A172 (cell line): ENCODE measurements at places on chromosomes 1 and 21. TPM values are rescaled to one million over a fixed set of nuclear protein-coding genes. Genes with fewer than 3 reads are reported as not detected.

GRCh38 chr1:155952505-155952890, 11.1 kb downstream of the RXFP4 start:
- no peak for DNase-seq

The PCBP3 gene
- total RNA-seq, result 0.31 TPM in 1 of 2 replicates, not detected in the other

DNA sequence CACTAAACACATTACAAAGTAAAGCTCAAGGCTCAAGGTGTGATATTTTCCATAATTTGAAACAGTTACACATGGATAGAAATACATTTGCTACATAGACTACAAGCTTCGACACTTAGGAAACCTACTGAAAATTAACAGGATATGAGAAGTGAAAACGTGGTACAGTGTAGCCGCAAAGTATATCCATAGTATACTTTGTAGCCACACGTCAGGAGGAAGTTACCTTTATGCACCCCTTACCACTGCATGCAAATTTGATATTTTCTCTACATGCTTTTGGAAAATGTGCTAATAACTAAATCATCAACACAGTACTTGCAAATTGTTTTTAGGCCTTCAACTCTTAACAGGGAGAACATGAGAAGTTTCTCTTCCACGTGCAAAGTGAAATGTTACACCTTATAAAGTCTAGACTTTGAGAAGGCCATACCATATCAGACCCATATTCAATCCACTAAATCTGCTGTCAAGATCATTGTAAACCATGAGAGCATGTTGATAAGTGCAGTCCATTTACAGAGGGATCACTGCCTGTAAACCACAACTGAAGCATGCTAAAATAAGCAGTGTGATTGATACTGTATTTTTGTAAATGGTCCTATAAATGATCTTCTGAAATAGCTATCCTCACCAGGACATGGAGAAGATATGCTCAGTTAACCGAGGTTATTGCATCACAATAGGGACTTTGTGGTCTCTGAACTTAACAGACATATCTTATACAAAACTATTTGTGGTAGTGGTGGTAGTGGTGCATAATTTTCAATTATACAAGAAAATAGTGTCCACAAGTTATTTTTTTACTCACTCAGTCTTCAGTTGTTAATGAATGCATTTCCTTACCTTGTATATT, 64.7 kb downstream of the VAV3 start:
- DNase-seq, result no peak

The LRRC38 gene
- not detected in 2 replicates for total RNA-seq

DNA sequence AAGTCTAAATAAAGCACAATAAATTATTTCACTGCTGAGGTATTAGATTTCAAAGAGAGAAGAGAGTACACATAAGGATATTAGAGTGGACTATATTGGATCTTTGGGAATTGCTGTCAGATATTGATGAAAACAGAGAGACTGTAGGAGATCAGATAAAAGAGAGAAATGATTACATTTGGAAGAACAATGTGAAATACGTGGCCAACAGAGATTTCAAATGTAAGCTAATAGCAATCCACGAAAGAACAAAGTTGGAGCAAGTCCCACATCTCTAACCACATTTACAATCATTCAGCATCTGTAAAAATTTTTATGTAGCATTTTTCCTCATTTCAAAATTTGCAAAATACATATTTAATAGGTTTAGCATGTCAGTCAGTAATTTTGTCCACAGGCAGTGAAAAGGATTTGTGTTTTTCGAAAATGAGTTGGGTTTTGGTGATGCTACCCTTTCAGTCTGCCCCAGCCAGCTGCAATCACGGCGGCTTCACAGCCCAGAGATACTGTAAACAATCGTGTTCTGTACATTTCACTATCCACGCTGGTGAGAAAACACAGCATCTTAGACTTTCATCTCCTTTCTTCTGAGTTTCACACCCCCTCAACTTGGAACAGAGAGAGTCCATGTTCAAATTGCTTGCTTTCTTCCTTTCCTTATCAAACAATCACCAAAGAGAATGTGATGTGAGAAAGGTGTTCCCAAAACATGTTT, 209.1 kb upstream of the LYPLAL1 start:
- no peak for DNase-seq

The PGLYRP3 gene
- total RNA-seq, result not detected in 2 replicates

The UBE2G2 gene
- total RNA-seq, result 53.1 and 68.3 TPM in 2 replicates

DNA sequence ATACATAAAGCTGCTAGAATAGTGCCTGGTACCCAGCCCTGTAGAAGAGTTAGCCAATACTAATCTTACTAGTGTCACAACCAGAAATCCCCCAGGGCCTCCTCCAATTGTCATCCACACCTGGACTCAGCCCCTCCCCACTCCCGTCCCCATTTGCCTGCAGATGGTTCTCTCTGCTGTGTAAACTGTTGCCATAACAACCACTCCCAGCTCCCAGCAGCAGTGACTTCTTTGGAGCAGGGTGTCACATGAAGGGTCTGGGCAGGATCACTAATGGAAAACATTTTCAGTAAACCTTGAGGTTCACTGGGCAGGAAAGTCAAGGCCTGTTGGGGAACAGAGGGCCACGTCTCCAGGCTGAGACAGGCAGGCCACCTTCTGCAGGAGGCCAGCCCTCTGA, 126.0 kb upstream of the IPO9 start:
- peak; percentile 70 for DNase-seq

DNA sequence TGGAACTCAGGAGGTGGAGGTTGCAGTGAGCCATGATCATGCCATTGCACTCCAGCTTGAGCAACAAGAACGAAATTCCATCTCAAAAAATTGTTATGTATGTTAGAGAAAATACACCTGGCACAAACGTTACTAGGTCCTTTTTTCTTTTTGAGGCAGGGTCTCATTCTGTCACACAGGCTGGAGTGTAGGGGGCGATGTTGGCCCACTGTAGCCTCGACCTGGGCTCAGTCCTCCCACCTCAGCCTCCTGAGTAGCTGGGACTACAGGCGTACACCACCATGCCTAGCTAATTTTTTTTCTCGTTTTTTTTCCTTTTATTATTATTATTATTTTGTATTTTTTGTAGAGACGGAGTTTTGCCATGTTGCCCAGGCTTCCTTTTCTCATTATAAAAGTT, 4.4 kb downstream of the HAX1 start:
- no peak for DNase-seq

DNA sequence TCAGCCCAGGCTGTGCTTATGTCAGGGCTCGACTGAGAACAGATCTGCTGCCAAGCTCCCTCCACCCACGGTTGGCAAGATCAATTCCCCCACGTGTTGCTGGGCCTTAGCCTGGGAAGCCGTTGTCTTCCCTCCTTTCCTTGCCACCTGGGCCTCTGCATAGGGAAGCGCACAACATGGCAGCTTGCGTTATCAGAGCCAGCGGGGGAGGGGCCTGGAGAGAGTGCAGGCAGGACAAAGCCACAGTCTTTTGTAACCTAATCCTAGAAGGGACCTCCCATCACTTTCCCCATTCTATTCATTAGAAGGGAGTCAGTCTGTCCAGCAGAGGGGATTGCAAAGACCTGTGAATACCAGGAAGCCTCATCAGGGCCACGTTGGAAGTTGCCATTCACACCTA, 17.0 kb upstream of the IGSF21 start:
- no peak for DNase-seq

- DNase-seq, result no peak
Observed at GRCh38 chr1:200274116-200274515, 135.7 kb downstream of the ZNF281 start.

GRCh38 chr21:36059823-36060158, 535 bp downstream of the SETD4 start:
- DNase-seq, result no peak

The SCNM1 gene
- 105 and 107 TPM in 2 replicates for total RNA-seq

DNA sequence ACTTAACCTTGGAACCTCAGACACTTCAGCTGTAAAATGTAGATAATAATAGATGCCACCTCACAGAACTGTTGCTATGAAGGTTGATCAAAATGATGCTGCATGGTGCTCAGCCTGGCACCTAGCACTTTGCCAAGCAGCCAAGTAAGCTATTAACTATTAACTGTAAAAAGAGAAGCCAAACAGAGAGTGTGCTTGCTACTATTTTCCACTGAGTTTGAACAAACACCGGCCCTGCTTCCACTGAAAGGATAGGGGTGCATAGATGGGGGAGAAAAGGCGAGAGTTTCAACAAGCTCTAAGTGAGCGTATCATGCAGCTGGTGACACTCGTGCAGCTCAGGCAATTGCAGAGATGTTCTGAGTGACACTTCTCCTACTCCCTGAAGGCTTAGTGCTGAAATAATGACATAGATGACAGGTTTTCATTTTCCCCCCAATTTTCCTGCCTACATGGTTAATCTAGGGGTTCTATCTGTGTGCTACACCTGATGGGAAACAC, 78.2 kb downstream of the GPR88 start:
- DNase-seq, result no peak

DNA sequence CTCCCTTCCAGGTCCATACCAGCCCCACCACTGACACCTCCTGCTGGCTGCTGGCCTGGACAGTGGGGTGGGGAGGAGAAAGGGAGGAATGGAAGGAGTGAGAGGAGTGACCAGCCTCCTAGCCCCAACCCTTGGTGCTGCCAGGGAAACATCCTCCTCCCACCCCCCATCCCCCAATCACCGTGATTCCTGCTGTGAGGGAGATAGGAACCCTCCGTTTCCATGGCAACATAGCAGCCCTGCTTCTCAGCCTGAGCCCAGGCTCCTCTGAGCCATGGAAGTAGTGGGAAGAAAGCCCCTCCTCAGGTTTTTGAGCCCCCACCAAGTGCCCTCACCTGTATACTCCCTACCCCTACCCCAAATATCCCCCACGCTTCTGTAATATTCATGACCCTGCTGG, 44.4 kb upstream of the SCMH1 start:
- no peak for DNase-seq

GRCh38 chr1:2300004-2300771, 72.1 kb downstream of the SKI start:
- no peak for DNase-seq

DNA sequence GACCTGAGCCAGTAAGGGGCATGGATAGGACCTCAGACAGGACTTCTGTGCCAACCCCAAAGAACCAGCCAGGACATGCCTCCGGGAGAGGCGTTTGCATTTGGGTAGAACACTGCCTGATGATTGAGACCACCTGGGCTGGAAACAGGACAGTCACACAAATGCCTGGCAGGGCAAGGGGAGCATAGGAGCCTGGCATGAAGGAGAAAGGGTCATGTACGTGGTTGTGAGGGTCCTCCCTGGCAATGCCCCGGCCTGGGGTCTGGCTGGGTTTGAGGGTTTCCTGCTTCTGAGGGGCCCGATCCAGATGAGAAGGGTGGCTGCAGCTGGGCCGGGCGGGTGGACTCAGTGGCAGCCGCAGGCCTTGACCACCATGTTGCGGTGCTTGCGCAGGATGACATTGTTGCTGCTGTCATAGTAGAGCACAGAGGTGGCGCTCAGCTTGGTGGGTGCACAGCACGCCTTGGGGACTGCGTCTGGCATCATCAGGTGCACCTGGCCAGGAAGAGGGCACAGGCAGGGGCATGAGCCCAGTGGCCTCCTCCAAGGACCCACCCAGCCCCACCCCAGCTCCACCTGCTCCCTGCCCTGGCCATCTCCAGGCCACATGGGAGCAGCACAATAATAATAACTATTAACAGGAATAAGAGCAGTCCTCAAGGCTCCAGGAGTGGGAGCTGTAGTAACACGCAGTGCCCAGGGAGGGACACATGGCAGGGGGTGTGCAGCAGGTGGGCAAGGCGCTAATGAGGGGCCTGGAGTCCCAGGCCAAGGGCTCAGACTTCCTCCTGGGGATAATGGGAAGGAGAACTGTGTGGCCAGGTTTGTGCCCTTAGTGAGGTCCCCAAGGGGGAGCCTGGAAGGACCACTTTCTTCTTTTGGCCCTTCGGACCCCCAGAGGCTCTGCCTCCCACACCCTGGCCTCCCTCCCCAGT, 10.8 kb downstream of the OXCT2 start:
- DNase-seq, result no peak

DNA sequence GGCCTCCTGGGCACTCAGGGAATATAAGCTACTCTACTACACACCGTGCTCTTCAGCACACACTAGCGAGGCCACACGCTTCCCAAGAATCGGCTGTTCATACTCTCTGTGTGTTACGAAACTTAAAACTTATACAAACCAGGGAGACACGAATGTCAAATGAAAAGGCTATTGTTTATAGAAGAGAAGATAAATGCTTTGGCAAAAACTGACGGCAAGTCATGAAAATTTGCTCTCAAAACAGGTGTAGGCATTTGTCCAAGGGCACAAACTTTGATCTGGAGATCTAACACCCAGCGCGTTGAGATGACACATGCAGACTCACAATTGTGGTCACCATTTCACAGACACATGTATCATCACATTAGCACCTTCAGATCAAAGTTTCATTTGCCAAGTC, 46.1 kb downstream of the USP48 start:
- no peak for DNase-seq

The PPOX gene
- total RNA-seq, result 37.1 and 39.9 TPM in 2 replicates

GRCh38 chr1:32741059-32741412, 38.5 kb upstream of the SYNC start:
- no peak for DNase-seq

The FTCD gene
- 0.45 TPM in 1 of 2 replicates, not detected in the other for total RNA-seq

DNA sequence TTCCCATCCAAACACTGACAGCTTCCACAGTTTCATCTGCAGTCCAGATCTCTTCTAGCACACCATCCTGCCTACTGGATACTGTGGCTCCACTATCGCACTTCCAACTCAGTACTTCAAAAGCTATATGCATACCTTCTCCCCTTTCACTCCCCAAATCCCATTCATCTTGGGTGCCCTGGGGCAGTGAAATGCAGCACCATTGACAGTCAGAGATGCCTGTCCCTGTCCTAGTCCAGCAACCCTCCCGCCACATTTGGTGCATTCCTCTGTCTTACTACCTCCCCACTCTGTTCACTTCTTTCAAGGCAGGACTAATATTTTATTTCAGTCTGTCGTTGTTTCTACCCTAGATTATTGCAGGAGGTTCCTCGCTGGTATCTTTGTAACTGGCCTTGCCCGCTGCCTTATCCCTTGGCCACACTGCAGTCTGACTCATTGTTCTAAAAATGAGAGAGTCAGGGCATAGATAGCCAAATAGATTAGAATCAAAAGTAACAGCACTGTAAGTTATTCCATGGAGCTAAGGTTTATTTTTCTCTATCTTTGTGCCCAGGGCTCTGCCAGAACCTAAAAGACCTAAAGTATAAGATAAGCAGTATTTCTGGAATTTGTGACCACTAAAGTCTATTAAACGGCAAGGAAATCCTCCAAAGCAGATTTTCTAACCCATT, 96.7 kb downstream of the ESRRG start:
- peak; percentile 51 for DNase-seq
